ENCODE measurements at places on chromosomes 7 and 10. TPM values are rescaled to one million over a fixed set of nuclear protein-coding genes. Genes with fewer than 3 reads are reported as not detected.

Gene CRHR2
- total RNA-seq, result not detected

Gene STEAP4
- total RNA-seq, result 270 TPM

Gene HYAL4
- total RNA-seq, result not detected

Gene ZEB1
- total RNA-seq, result 149 TPM

Gene INSIG1
- 216 TPM for total RNA-seq

Gene PKD2L1
- not detected for total RNA-seq

Gene CCT6A
- total RNA-seq, result 155 TPM

Gene CPXM2
- total RNA-seq, result 52.1 TPM

Gene HMX3
- total RNA-seq, result 0.11 TPM

Gene HMX2
- not detected for total RNA-seq

Gene RAB19
- 0.22 TPM for total RNA-seq

Gene KLF6
- total RNA-seq, result 53.6 TPM

Gene SLC26A4
- total RNA-seq, result 2.4 TPM

Measured in articular chondrocyte of knee joint (primary cell).